ENCODE measurements at places on chromosomes 12 and 14.

DNA sequence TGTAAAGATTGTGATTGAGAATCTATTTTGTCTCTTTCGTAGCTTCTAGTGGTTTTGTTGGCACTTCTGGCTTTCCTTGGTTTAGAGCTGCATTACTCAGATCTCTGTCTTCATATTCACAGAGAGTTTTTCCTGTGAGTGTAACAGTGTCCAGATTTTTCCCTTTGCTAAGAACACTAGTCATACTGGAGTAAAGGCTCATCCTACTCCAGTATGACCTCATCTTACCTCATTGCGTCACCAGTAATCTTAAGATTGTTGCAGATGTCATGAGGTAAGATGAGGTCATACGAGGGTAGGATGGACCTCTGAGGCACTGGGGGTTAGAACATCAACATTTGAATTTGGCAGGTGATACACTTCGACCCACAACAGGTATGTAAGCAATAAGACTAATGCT lies 461.2 kb downstream of the FLRT2 start:
- DNase-seq, result no peak

DNA sequence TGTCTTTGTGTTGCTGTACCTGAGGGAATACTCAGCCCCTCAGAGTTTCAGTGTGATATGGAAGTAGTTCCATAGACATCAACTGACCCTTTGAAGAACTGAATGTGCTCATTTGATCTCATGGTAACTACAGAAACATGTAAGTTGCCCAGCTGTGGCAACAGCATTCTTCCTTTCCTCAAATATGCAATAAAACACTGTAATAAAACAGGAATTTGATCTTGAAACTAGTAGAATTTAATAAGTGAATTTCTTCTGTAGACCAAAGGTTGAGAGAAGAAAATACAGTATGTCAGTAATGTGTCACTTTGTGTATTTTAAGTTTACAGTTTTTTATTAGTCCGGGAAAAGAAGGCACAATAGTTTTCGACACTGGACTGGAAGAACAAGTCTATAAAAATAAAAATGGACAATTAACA lies 31.9 kb downstream of the KCTD10 start:
- no peak for DNase-seq

GRCh38 chr12:88624911-88625310 lies 44.6 kb upstream of the KITLG start:
- no peak for DNase-seq

- DNase-seq, result no peak
Measured at GRCh38 chr12:101925361-101925760, 48.0 kb downstream of the DRAM1 start.

- no peak for DNase-seq
Measured at GRCh38 chr14:50970886-50971781, 26.9 kb upstream of the PYGL start.

- DNase-seq, result no peak
Measured at GRCh38 chr12:43111608-43112007, 440.4 kb downstream of the ADAMTS20 start.

GRCh38 chr14:105146976-105147635 lies 21.5 kb downstream of the JAG2 start:
- DNase-seq, result no peak

DNA sequence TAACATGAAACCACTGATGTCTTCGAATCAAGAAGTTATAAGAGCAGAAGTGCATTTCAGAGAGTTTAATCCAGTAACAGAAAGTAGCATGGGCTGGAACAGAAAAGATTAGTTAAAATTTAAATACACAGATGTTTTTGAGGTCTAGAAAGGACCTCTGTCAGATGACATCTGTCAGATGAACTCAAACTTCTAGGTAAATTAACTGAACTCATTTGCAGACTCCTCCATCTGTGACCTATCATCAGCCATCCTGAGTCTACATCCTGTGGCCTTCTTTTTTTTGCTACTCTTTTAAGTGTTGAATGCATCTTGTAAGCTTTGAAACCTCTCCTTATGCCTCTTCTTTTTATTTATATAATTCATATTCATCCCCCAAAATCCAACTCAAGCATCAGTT lies 53.3 kb downstream of the C2CD5 start:
- no peak for DNase-seq

- DNase-seq, result no peak
Measured at GRCh38 chr14:75437201-75438143, 9.7 kb downstream of the JDP2 start.

- no peak for DNase-seq
Measured at GRCh38 chr12:101703487-101703886, 6.0 kb downstream of the CHPT1 start.

Data from activated naive CD8-positive, alpha-beta T cell treated with anti-CD3 and anti-CD28 coated beads, Interleukin-2, amount 50 U/mL, for 24 hours (primary cell).